Immature natural killer cell (primary cell): ENCODE measurements at places on chromosomes 3 and 15. TPM values are rescaled to one million over a fixed set of nuclear protein-coding genes. Genes with fewer than 3 reads are reported as not detected.
A peak's percentile ranks its signal among the peaks of the same experiment; 100 is the strongest.

DNA sequence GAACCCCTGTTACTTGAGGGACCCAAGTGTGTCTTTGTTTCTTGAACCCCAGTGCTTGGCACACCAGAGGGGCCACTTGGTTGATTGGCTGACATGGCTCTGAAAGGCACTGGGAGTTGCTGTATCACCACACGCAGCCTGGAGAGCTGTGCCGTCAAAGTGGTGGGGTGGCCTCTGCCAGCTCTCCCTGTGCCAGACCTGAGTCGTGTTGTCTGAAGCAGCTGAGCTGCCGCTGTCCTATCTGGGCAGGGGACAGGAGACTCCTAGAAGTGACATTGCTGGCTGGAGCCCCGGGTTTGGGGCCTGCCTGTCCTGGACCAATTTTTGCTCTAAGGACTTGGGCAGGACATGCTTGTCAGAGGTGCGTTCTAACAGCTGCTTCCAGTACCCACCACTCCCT is 5.5 kb upstream of the SNX22 start:
- H3K36me3 ChIP-seq: peaks cover 16% of the 10 kb centered on the region
- DNase-seq: no peak
- H3K27ac ChIP-seq: no peak overlapping the region
- peaks cover 11% of the 10 kb centered on the region for H3K4me1 ChIP-seq

- H3K27ac ChIP-seq: no peak overlapping the region
- no peaks in the 10 kb centered on the region for H3K4me1 ChIP-seq
- no peak overlapping the region for H3K4me3 ChIP-seq
- no peaks in the 10 kb centered on the region for H3K36me3 ChIP-seq
- H3K27me3 ChIP-seq: no peaks in the 10 kb centered on the region
Measured at GRCh38 chr3:64748244-64748904, 60.6 kb upstream of the ADAMTS9 start.

DNA sequence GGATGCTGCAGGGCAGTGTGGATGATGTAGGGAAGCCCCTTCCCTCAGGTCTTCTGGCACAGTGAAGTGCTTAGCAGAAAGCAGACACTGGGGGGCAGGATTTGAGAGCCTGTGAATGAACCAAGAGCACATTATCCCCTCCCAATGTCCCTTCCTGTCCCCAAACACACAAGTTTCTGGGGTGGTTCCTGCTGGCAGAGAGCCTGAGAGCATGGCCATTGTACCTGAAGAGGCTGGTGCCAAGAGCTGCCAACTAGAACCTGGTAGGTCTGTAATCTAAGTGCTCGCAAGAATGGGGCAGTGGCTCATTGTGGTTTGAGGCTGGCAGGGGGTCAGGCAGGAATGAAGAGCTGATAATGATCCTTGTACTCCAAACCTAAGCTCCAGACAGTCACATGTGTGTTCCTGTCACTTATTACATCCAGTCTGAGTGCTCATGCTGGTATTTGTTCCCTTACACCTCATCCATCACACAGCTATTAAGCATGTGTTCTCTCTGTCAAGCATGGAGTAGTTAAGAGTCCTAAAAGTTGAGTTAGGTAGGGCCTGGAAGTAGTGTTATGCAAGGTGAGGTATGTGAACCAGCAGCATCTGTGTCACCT is 6.7 kb upstream of the CCR1 start:
- H3K27me3 ChIP-seq: peaks cover 1% of the 10 kb centered on the region
- peaks cover 6% of the 10 kb centered on the region for H3K36me3 ChIP-seq
- no peaks in the 10 kb centered on the region for H3K4me1 ChIP-seq
- no peak overlapping the region for H3K4me3 ChIP-seq
- no peak for DNase-seq

DNA sequence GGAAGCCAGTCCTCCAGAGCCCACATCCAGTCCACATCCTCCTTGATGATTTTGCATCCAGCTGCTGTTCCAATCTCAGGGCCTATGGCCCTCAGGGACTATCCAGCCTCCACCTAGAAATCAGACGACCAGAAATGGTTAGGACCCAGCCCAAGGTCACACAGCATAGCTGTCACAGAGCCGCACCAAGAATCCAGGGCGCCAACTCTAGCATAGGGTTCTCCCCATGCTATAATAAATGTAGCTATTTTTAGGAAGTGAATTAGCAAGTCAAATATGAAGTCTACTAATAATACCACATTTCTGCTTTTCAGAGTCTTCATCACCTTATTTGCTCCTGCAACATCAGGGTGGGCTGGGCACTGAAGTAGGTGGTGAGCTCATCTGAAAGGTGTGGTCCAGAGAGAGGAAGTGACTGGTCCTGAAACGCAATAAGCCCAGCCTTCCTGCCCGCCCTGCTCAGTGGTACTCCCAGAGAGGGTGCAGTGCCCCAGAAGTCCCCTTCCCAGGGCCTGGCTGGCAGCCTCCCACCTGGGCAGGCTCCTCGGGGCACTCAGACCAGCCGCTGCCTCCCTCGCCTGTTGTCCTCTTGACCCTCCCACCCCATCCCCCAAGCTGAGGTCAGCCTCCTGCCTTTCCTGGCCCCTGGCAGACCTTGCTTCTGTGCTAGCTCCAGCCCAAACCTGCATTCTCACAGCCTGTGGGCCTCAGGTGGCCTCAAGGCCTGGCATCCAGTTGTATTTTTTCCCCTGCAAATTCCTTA is 17.6 kb upstream of the CYP11A1 start:
- H3K27me3 ChIP-seq: peaks cover 2% of the 10 kb centered on the region
- peak; percentile 19 for DNase-seq
- no peak overlapping the region for H3K27ac ChIP-seq
- H3K4me3 ChIP-seq: no peak overlapping the region
- peaks cover 12% of the 10 kb centered on the region for H3K4me1 ChIP-seq

DNA sequence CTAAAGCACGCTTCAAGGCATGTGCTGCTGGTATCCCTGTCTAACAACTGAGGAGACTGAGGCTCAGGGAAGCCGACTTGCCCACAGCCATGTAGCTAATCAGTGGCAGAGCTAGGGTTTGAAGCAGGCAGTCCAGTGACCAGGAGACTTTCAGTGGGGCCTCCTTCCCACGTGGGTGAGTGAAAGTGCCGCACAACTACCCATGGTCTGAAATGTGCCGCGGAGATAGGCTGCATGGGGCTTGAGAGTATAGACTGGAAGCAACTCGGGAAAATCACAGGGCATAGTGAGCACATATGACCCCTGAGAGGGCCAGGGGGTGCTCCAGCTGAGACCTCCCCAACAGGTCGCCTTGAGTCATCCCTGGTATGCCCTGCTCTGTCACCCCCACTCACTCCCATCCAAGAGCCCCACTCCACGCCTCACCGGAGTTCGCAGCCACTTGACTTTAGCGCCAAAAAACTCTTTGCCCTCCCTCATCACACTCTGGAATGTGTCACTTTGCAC is 19.1 kb downstream of the FAM174B start:
- H3K4me1 ChIP-seq: no peaks in the 10 kb centered on the region
- peaks cover 3% of the 10 kb centered on the region for H3K27me3 ChIP-seq
- H3K4me3 ChIP-seq: no peak overlapping the region
- no peak for DNase-seq
- no peaks in the 10 kb centered on the region for H3K36me3 ChIP-seq

DNA sequence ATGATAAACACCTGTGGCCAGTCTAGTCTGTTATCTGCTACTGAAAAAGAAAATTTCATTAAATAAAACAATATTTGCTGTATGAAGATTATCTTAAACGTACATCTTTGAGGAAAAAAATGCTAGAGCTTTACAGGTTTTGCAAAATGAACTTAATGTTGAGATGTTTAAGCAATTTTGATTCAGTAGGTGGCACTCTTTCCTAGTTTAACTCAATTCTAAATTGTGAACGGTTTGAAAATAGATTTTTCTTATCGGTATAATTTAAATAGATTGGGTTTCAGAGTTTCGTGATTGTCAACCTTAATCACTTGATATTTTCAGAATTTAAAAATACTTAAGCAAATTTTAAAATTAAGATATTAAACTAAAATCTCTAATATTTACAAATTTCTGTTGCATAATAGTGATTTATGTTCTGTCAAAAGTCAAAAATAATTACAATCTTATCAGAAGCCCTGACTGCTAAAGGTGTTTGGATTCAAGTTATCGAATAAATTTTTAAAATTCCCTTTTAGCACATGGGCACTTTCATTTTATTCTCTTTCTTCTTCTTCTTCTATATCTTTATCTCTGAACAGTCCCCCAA is 7.0 kb upstream of the RNF111 start:
- peak; percentile 23 for DNase-seq
- H3K27me3 ChIP-seq: peaks cover 3% of the 10 kb centered on the region
- no peaks in the 10 kb centered on the region for H3K36me3 ChIP-seq

GRCh38 chr3:183378545-183378944 is 49.9 kb downstream of the MCF2L2 start:
- peaks cover 3% of the 10 kb centered on the region for H3K36me3 ChIP-seq
- no peak overlapping the region for H3K4me3 ChIP-seq
- no peak for DNase-seq

DNA sequence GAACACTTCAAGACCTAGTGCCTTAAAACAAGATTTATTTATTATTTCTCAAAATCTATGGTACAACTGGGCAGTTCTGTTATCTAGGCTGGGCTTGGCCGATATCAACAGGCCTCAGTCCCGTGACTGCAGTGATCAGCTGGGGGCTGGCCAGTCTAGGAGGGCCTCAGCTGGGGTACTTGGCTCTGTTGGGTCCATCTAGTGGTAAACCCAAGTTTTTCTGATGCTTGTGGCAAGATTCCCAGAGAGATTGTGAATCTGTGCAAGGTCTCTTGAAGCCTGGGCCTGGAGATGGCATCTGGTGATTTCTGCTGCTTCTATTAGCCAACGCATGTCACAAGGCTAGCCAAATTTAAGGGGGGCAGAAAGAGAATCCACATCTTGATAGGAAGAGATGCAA is 482.4 kb upstream of the SGO1 start:
- no peaks in the 10 kb centered on the region for H3K4me1 ChIP-seq
- no peak for DNase-seq
- no peak overlapping the region for H3K4me3 ChIP-seq

- no peak overlapping the region for H3K4me3 ChIP-seq
- no peak overlapping the region for H3K27ac ChIP-seq
- peaks cover 2% of the 10 kb centered on the region for H3K27me3 ChIP-seq
- no peaks in the 10 kb centered on the region for H3K36me3 ChIP-seq
- DNase-seq: no peak
Measured at GRCh38 chr15:77713281-77713680, 80.6 kb upstream of the LINGO1 start.

DNA sequence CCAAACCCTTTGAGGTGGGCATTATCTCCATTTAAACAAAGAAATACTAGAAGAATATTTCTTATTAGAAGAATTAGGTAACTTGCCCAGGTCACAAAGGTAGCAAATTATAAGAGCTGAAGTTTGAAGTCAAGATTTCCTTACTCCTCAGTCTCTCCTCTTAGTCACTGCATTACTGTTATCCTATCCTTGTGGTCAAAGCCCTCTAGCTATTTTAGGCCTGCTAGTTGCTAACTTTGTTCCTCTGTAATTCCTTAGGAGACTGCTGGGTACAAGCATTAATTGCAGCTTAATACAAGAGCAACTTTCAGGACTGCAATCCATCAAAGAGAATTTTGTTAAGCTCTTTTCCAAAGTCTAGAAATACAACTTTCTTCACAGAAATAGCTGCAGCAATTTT is 528.2 kb downstream of the ZIC1 start:
- no peaks in the 10 kb centered on the region for H3K36me3 ChIP-seq
- no peaks in the 10 kb centered on the region for H3K4me1 ChIP-seq
- H3K27me3 ChIP-seq: no peaks in the 10 kb centered on the region
- no peak overlapping the region for H3K27ac ChIP-seq
- no peak for DNase-seq

GRCh38 chr3:146544929-146545528 is 622 bp upstream of the PLSCR1 start:
- H3K4me3 ChIP-seq: peak overlapping the region; percentile 93
- H3K27ac ChIP-seq: peak overlapping the region; percentile 87
- DNase-seq: no peak
- H3K4me1 ChIP-seq: peaks cover 46% of the 10 kb centered on the region

- H3K4me1 ChIP-seq: no peaks in the 10 kb centered on the region
- H3K27ac ChIP-seq: no peak overlapping the region
- no peaks in the 10 kb centered on the region for H3K36me3 ChIP-seq
- no peak for DNase-seq
- H3K27me3 ChIP-seq: no peaks in the 10 kb centered on the region
Measured at GRCh38 chr3:140635276-140635675, 42.6 kb upstream of the TRIM42 start.

The GNAT1 gene
- polyA plus RNA-seq: not detected

The OXTR gene
- 0.22 TPM for polyA plus RNA-seq

The MAN2A2 gene
- polyA plus RNA-seq: 7.4 TPM

The PLCL2 gene
- polyA plus RNA-seq: 78.9 TPM

The GLDN gene
- polyA plus RNA-seq: not detected

The FOXL2 gene
- polyA plus RNA-seq: not detected

The ACOX2 gene
- not detected for polyA plus RNA-seq

The PFN2 gene
- polyA plus RNA-seq: 1.7 TPM

The CPN2 gene
- polyA plus RNA-seq: not detected

The GOLGA6L1 gene
- polyA plus RNA-seq: not detected
